ENCODE measurements at places on chromosomes 6 and 20.

DNA sequence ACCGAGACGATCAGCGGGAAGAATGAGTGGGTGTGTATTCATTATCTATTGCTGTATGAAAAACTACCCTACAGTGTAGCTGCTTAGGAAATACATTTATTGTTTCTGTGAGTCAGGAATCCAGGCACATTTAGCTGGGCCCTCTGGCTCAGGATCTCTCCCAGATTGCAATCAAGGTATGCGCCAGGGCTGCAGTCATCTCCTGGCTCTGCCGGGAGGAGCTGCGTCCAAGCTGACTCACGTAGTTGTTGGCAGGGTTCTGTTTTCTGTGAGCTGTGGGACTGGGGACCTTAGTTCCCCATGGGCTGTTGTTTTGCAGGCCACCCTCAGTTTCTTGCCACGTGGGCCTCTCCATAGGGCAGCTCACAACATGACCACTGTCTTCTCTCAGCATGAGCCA lies 68.2 kb upstream of the FUCA2 start:
- peak; percentile 85 for DNase-seq

- DNase-seq: no peak
Measured at GRCh38 chr20:22807045-22807444, 222.7 kb upstream of the FOXA2 start.

DNA sequence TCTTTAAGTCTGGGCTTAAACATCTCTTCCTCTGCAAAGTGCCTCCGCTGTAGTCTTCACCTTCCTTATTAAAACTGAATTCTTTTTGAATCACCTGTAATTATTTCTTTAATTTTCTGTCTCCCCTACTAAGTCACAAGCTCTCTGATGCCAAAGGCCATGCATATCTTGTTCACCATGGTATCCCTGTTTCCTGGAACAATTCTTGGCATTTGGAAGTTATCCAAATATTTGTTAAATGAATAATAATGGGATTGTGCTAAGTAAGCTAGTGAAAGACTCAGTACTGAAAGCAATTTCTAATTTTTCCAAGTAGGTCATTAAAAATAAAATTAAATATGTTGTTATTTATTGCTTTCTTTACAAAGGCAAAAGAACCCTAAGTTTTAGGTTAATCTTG lies 12.2 kb downstream of the SNAP91 start:
- DNase-seq: no peak

DNA sequence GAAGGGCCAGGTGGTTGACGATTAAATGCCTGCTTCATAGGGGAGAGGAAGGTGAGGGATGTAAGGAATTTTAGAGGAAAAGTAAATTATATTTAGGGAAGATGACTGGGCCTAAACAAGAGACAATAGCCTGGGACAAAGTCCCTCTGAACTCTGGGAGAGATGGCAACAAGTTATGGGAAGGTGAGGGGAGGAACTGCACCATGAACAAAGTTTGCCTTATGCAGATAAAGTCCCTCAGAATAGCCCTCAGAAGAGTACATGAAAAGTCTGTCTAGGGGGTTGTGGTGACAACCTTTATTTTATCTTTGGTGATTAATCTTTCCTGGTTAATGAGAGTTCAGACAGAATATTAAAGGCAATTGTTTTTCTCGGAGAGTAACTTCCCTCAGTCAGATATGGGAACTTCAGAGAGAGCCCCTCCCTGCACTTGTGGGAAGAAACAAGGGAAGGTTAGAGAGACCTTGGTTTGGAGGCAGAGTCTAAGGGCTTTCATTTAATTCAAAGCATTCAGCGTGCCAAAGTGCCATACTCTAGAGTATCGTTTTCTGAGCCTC lies 27.1 kb upstream of the FAM217A start:
- DNase-seq: no peak

DNA sequence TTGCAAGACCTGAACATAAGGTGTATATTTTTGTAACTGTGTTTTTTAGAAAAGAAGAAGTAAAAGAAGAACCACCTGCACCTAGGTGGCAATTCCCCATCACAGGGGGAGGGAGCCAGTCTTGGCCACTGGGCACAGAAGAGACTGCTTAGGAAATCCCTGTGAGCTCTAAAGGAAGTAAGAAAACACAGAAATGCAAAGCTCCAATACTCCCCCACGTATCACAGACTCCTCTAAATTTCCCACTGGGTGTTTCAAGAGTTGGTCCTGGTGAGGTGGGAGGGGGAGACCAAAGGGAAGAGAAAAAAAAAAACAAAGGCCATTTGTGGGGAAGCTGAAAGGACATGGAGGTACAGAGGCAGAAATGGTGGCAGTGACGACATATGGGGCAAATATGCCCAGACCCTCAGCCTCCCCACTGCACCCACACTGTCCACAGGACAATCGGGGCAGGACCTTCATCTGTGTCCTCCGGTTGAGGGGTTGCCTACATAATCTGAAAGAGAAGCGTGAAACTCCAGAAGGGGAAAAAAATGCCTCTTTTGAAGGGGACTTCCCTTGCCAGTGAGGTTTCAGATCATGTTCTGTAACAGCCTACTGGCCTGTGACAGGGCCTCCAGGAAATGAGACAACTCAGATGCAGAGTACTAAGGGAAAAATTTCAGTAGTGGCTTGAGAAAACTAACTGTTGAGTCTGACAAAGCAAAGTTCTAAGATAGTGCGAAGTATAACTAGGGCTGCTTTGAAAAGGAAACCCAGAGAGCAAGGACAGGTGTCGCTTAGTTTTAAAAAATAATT lies 226.2 kb upstream of the MARCKS start:
- DNase-seq: no peak

- DNase-seq: peak; percentile 54
Measured at GRCh38 chr6:45398075-45398813, 20.5 kb upstream of the SUPT3H start.

GRCh38 chr20:24297993-24298392 lies 171.4 kb upstream of the SYNDIG1 start:
- no peak for DNase-seq

GRCh38 chr6:147207837-147208754 lies 3.9 kb downstream of the STXBP5 start:
- DNase-seq: no peak

- peak; percentile 53 for DNase-seq
Measured at GRCh38 chr6:80454197-80454596, 347.7 kb downstream of the BCKDHB start.

- DNase-seq: no peak
Measured at GRCh38 chr6:52566201-52566600, 10.7 kb downstream of the TRAM2 start.

DNA sequence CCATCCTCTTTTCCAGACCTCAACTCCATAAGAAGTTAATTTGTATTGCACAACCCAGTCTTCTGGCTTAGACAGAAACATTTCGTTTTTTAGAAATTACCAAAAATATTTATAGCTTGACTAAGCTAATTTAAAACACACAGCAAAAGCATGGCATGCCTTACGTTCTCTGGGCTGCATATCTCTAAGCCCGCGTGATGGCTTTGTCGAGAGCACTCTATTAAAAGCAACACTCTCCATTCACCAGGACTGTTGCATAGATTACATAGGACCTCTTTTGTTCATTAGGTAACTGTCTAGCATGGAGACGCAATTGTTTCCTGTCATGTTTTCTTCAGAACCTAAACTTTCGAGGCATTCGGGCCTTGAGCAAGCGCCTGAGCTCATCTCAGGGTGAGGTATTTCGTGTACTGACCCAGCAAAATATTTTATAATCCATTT lies 104.5 kb downstream of the IBTK start:
- DNase-seq: no peak

DNA sequence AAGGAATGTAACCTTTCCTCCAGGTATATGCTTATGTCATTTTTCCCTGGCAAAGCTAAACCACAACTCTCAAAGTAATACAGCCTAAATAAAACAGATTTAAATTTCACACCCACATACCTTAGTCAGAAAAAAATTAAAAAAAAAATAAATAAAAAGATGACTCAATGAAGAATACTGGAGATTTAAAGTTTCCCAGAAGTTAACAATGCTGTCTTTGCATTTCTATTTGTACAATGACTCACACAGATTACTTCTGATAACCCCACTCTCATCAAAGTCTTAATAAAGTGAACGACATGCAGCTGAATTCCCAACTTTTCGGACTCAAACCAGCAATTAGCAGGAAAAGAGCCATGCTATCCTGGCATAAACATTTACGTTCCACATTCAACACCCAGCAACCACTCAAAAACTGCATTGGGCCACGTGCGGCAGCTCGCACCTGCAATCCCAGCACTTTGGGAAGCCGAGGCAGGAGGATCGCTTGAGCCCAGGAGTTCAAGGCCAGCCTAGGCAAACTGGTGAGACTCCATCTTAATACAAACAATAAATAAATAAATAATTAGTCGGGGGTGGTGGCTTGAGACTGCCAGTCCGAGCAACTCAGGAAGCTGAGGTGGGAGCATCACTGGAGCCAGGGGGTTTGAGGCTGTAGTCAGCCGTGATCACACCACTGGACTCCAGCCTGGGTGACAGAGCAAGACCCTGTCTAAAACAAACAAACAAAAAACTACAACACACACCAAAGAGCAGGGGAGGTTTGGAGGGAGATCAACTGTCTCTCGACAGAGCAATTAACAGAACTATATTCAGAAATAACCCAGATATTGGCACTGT lies 130.5 kb downstream of the WDR27 start:
- peak; percentile 27 for DNase-seq

GRCh38 chr20:37968841-37969401 lies 64.3 kb downstream of the TTI1 start:
- peak; percentile 46 for DNase-seq

DNA sequence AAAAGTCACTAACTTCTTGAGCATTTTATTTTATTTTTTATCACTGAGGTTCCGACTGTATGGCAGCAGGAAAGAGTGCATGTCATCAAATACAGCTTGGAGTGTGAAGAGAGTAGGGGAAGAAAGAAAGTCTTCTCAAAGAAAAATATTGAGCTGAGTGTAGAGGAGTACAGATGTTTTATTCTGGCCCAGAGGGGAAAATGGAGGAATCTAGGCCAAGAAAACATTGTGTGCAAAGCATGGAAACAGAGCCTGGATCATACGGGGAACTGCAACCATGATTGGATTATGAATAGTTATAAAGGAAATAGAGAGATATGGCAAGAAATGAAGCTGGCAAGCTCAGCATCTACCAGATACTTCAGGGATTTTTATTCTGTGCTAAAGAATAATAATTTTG lies 104.2 kb upstream of the SCGN start:
- no peak for DNase-seq

All from islet precursor cell (in vitro differentiated cells).